Naive thymus-derived CD4-positive, alpha-beta T cell (primary cell): ENCODE measurements at places on chromosomes 16 and 17. TPM values are rescaled to one million over a fixed set of nuclear protein-coding genes. Genes with fewer than 3 reads are reported as not detected.

HAP1 gene
- not detected for polyA plus RNA-seq

KRTAP2-3 gene
- not detected for polyA plus RNA-seq

NEUROD2 gene
- not detected for polyA plus RNA-seq

ERAL1 gene
- 41.3 TPM for polyA plus RNA-seq

DNA sequence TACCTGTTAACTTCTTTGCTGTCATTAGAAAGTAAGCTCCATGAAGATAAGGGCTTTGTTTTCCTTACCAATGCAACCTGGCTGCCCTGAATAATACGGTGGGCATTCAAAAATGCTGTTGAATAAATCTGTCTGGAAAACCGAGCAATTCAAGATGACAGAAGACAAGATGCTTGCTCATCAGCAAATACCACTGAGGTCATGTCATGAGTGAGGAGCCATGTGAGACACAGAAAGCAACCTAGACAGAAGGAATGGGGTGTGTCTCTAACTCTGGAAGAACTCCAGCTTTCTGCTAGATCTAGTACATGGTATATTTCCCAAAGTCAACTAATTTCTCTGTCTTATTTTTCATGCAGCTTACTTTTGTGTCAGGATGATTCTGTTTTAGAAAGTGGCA is 64.2 kb downstream of the STH start:
- H3K27ac ChIP-seq: no peak overlapping the region
- peaks cover 17% of the 10 kb centered on the region for H3K36me3 ChIP-seq
- no peak overlapping the region for H3K4me3 ChIP-seq
- H3K27me3 ChIP-seq: no peaks in the 10 kb centered on the region

DNA sequence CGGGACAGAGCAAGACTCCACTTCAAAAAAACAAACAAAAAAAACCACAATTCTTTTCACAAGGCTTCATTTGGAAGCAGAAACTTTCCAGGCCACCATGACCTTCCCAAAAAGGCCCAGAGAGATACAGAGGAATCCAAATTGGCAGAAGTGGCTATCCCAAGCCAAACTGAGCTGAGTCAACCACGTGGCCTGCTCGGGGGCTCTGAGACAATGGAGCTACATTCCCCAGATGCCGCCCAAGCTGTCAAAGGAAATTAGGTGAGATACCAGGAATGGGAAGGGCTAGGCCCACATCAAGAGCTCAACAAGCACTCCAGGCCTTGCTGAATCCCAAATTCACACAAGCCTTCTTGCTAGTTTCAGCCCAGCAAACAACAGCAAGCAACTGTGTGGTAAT is 5.7 kb upstream of the EXOSC6 start:
- no peaks in the 10 kb centered on the region for H3K27me3 ChIP-seq
- no peak overlapping the region for H3K4me3 ChIP-seq
- no peak overlapping the region for H3K27ac ChIP-seq
- DNase-seq: no peak

GRCh38 chr16:67528222-67528869 is at the start of gene RIPOR1:
RIPOR1 (plus strand) TSS chr16:67528829; CDS start chr16:67538447, 9,618 bp downstream.
- no peak for DNase-seq
- H3K4me3 ChIP-seq: peak within 1 kb of the TSS; percentile 53
- peaks cover 11% of the 10 kb centered on the region for H3K4me1 ChIP-seq
- H3K36me3 ChIP-seq: no peaks in the 10 kb centered on the region
- peak within 1 kb of the TSS; percentile 62 for H3K27ac ChIP-seq
